H7 (cell line): ENCODE measurements at places on chromosomes 5 and 9.
A peak's percentile ranks its signal among the peaks of the same experiment; 100 is the strongest.

- no peak for DNase-seq
Measured at GRCh38 chr5:154797762-154798161, 42.6 kb downstream of the LARP1 start.

DNA sequence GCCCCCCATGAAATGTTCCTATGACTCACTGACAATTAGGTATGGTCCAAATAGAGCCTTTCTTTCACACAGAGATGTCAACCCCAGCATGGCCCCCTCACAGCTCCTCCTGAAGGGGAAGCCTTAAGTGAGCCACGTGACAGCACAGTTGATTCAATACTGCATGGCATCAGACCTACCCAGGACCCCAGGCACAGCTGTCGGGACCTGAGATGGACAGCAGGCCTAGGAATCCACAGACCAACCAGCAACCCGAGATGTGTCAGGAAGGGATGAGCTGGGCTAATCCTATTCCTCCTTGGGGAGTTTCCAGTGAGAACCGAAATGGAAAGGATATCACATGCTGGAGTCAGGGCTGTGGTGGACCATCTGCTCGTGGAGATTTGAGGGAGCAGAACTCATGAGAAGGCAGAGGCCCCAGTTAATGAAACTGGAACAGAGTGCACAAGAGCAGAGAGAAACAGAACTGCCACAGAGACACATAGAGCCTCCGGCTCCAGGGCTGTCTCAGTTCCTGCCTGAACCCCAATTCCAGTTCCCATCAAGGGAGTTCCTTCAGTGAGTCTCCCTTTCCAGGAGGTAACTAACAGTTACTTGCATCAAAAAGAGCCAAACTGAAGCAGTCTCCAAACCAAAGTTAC is 42.1 kb upstream of the SMIM23 start:
- no peak for DNase-seq

DNA sequence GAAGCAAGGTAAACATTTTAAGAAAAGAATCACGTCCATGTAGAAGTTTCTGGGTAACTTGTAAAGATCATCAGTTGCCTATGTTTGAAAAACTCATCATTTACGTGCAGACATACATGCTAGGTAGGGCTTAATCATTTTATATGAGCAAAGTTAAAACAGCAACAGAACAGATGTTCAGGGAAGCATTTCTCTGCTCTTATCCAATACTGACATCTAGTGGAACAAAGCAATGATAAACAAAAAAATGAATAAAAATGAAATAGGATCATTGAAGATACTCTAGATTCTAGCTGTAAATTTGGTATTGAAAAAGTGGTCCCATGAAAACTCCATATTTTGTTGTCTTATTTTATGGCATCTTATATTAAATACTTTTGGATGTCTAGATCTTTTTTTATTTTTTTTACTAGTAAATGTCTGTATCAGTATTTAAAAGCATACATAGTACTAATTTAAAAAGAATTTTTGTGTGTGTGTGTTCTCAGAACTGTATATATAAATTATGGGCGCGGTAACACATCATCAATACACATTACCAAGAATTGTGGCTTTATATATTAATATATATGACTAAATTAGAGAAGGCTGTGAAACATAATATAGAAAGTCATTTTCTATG is 1050.2 kb downstream of the CDH12 start:
- DNase-seq, result no peak

- no peak for DNase-seq
Measured at GRCh38 chr9:4690144-4690543, 10.8 kb downstream of the CDC37L1 start.

GRCh38 chr5:179126506-179126991 is 66.4 kb downstream of the ZNF354C start:
- no peak for DNase-seq

GRCh38 chr5:53478411-53479044 is 1.9 kb upstream of the FST start:
- DNase-seq, result peak; percentile 82

DNA sequence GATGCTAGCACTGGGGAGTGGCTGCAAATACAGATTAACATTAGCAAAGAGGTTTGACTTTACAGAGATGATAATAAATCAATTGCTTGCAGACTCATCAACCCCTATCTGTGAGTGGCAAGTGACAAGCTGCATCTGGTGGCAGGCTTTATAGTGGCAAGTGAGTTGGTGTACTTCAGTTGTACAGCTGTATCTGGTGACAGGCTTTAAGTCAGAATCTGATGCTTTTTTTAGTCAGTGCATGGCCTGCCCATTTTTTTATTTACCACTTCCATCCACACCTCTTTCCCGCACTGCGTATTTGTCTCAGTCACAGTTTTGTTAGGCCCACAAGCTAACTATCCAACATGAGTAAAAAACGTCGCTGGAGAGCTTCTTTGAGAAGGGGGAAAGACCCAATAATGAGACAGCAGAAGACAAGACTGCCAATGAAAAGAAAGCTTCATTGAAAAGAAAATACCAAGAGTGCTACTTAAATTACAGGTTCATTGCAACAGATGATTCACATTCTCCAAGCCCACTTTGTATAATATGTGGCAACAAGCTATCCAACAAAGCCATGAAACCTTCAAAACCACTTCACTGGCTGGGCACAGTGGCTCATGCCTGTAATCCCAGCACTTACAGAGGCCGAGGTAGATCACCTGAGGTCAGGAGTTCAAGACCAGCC is 23.1 kb downstream of the ANP32B start:
- DNase-seq, result no peak

DNA sequence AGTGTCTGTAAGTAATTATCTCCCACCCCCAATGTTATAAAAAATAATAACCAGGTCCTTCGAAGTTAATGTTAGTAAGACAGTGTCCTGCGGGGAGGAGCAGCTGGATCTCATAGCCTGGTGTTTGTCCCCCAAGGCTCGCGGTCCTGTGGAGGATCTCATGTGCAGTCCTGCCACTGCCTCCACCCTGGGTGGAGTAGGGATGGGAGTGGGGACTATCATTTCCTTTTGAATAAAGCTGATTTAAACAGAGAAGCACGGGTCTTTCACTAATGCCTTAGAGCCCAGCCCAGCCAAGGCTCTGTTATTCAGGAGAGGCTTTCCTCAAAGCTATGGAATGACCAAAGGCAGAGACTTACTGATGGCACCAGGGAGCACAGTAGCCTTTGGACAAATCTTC is 40.2 kb downstream of the SUB1 start:
- no peak for DNase-seq

DNA sequence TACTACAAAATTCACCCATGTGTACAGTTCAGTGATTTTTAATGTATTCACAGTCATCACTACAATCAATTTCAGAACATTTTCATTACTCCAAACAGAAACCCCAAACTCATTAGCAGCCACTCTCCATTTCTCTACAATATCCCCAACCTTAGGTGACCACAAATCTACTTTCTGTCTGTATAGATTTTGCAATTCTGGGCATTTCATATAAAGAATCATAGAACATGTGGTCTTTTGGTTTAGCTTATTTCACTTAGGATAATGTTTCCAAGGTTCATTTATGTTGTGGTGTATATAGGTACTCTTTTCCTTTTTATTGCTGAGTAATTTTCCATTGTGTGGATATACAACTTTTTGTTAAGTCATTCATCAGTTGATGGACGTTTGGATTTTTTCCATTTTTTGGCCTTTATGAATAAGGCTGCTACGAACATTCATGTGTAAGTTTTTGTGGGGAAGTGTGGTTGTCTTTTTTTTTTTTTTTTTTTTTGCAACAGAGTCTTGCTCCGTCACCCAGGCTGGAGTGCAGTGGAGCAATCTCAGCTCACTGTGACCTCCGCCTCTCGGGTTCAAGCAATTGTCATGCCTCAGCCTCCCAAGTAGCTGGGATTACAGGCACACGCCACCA is 54.5 kb downstream of the DOCK8 start:
- no peak for DNase-seq

- no peak for DNase-seq
Measured at GRCh38 chr5:55241746-55242145, 8.3 kb upstream of the CCNO start.

DNA sequence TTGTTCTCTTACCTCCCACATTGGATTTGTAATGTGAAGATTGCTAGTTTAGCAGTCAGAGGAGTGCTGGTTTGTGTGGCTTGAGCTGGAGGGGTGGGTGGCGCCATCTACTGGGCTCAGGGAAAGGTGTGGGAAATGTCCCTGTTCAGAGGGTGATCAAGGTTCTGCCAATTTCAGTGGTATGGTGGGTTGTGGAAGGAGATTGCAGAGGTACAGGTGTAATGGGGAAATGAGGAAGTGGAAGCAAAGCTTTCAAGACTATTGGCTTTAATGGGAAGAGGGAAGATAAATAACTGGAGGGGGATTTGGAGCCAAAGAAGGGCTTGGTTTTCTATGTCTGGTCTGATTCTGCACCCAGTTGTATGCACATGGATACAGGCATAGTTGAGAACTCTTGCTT is 76.4 kb downstream of the OSMR start:
- peak; percentile 72 for DNase-seq

GRCh38 chr5:156647034-156647451 is 203.1 kb upstream of the PPP1R2B start:
- DNase-seq, result no peak

DNA sequence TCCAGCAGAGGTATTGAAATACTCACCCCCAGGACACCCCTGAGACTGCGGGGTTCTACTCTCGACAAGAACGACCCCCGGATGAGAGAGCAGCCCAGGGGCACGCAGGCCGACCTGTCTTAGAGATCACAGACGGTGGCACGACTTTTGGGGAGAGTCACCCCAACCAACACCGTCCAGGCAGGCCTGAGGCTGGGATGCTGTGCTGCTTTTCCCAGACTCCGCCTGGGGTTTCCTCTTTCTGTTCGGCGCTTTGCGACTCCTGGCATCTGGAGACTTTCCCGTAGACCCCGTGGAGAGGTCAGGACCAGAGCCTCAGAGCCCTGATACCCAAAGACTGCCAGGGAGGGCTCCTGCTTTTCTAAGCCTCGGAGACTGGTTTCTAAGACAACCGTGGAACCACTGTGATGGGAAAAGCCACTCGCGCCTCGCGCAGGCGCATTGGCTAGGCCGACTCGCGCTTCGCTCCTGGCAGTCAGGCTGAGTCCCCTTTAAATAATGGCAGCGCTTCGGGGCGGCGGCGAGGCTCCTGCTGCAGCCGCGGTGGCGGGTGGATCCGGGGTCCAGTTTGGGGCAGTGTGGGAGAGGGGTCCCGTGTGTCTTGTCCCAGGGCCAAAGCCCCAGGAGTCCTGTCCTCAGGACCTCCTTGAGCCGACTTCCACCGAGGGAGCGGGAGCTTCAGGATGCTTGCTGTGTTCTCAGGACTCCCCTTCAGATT is 484.0 kb downstream of the SPATA31A7 start:
- DNase-seq, result no peak

DNA sequence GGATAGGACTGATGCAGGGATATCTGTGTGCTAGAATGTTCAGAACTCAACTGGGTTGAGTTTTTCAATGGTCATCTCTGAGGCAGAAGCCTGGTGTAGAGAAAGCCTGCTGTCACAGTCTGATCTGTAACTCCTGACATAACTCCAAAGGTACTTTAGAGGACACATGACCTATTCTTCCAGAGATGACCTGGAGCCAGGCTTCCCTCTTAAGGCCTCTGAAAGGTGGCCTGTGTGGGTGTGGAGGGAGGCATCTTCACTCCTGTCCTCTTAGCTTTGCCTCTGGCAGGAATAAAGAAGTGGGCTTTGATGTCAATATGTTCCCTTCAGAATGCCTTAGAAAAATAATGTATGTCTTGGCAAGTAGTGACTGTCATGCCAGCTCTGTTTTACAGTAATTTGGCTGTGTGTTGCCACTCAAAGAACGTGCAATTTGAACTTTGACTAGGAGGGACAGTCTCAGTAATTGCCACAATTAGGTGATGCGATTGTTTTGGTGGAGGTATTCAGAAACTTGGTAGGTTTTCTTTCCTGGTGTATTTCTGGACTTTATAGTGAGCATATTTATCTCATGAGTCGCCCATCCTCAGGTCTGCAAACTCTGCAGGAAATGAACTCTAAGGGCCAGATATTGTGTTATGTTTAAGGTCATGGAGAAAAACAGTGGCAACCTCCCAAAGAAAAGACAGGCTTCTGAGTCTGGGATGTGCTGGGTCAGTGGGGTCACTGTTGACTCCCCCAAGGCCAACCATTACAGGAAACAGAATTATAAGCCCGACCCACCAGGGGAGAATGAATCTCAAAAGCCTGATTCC is 3.2 kb upstream of the C5orf63 start:
- DNase-seq, result peak; percentile 64

GRCh38 chr5:176342766-176343458 is 18.7 kb downstream of the KIAA1191 start:
- DNase-seq, result no peak

- no peak for DNase-seq
Measured at GRCh38 chr9:136695955-136696354, 8.7 kb upstream of the AGPAT2 start.

- DNase-seq, result no peak
Measured at GRCh38 chr5:136186796-136187195, 6.2 kb downstream of the SMIM32 start.

GRCh38 chr5:151062405-151063141 is 18.3 kb downstream of the TNIP1 start:
- DNase-seq, result peak; percentile 18

GRCh38 chr9:21519855-21520434 is 37.8 kb upstream of the IFNE start:
- no peak for DNase-seq

- no peak for DNase-seq
Measured at GRCh38 chr5:15797116-15797515, 297.1 kb downstream of the FBXL7 start.

GRCh38 chr9:113306566-113306965 is 3.4 kb upstream of the RNF183 start:
- DNase-seq, result no peak

- DNase-seq, result peak; percentile 28
Measured at GRCh38 chr5:109805883-109806282, 116.2 kb downstream of the MAN2A1 start.

- no peak for DNase-seq
Measured at GRCh38 chr5:39461007-39461682, 36.4 kb upstream of the DAB2 start.

DNA sequence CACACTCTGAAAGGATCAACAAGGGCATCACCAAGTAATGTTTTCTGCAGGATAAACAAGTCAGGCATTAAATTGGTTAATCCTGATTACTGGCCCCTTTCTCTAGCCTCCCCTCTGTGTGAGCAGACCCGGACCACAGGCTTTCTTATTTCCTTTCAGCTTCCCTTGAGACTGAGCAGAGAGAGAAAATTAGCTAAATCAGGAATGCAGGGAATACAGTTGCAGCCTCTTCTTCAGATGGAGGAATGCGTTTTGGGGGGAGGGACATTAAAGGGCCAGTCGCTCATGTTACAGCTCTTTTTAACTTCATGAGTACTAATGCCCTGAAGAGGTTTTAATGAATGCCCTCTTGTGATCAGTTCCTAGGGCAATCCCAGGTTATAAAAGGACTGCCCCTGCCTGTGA is 19.8 kb downstream of the PCDHAC2 start:
- peak; percentile 23 for DNase-seq

DNA sequence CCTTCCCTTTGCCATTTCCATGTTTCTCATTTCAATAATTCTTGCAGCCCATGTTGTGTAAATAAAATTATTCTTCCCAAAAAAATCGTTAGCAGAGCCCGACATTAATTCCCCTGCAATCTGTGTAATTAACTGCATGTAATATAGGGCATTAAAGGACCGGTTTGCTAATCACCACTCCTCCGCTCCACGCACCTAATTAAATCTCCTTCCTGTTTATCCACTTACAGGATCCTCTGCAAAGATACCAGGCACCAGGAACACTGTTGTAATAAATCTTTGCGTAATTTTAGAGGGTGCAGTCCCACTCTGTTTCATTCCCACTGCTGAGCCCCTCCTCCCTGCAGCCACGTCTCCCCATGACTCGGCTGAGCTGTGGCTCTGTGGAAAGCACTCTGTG is 105.0 kb upstream of the PPP1R26 start:
- DNase-seq, result no peak
